Activated CD4-positive, alpha-beta memory T cell treated with anti-CD3 and anti-CD28 coated beads for 36 hours (primary cell): ENCODE measurements at places on chromosomes 3 and 15. TPM values are rescaled to one million over a fixed set of nuclear protein-coding genes. Genes with fewer than 3 reads are reported as not detected.
A peak's percentile ranks its signal among the peaks of the same experiment; 100 is the strongest.

GRCh38 chr3:106302451-106303221 lies 433.8 kb upstream of the CBLB start:
- H3K36me3 ChIP-seq = no peaks in the 10 kb centered on the region
- H3K4me1 ChIP-seq = peaks cover 46% of the 10 kb centered on the region
- H3K4me3 ChIP-seq = no peak overlapping the region
- peak overlapping the region; percentile 35 for H3K27ac ChIP-seq
- peak; percentile 37 for DNase-seq

SLC35G2 gene
- 2.1 TPM for total RNA-seq

FBN1 gene
- 0.52 TPM for total RNA-seq

GRCh38 chr3:40516201-40516600 lies 8.6 kb upstream of the ZNF621 start:
- DNase-seq = no peak
- no peak overlapping the region for H3K4me3 ChIP-seq
- H3K36me3 ChIP-seq = peaks cover 26% of the 10 kb centered on the region
- no peaks in the 10 kb centered on the region for H3K27me3 ChIP-seq
- H3K4me1 ChIP-seq = no peaks in the 10 kb centered on the region

CCDC9B gene
- total RNA-seq = 0.53 TPM

- no peaks in the 10 kb centered on the region for H3K27me3 ChIP-seq
- H3K36me3 ChIP-seq = no peaks in the 10 kb centered on the region
- H3K4me3 ChIP-seq = no peak overlapping the region
These were observed 32.9 kb downstream of the VGLL4 start for GRCh38 chr3:11610700-11611275.

GRCh38 chr15:81239190-81239589 lies 42.5 kb downstream of the IL16 start:
- no peak overlapping the region for H3K4me3 ChIP-seq
- H3K27me3 ChIP-seq = no peaks in the 10 kb centered on the region
- H3K36me3 ChIP-seq = peaks cover 3% of the 10 kb centered on the region

ERC2 gene
- not detected for total RNA-seq

DNA sequence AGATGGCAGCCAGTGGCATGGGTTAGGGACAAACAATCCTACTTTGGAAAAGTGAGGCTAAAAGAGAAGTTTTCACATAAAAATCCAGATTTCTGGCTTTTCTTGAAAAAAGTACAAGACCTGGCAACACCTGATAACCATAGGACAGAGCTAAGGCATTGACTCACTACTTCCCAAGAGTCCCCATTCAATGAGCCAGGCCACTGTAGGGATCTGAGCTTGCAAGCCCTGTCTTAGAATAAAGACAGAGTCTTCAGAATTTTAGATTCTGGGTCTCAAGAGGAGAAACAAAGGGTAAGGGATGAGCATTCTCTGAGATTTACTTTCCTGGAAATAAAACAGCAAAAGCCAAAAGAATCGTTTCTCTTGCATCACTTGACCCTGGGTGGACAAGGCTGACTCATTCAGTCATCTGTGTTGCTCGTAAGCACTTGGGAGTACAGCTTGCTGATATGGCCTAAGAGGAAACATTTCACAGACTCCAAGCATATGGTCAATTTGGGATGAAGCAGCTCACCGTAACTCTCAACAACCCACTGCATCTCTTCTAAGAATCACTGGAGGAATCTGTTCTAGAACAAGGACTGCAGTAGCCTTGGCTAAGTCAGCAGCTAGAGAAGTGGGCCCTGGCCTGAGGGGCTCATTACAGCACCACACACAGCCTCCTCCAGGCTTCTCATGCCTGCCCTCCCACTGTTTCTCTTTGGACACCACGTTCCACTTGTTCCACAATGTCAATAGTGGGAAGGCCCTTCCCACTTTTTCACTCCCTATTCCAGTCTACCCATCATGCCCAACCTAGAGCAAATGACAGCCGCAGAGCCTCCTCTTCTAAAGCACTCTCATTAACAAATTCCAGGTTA lies 86.2 kb downstream of the RFTN1 start:
- H3K4me1 ChIP-seq = peaks cover 6% of the 10 kb centered on the region
- no peak overlapping the region for H3K27ac ChIP-seq
- no peak for DNase-seq
- peaks cover 48% of the 10 kb centered on the region for H3K36me3 ChIP-seq
- H3K4me3 ChIP-seq = no peak overlapping the region

DNA sequence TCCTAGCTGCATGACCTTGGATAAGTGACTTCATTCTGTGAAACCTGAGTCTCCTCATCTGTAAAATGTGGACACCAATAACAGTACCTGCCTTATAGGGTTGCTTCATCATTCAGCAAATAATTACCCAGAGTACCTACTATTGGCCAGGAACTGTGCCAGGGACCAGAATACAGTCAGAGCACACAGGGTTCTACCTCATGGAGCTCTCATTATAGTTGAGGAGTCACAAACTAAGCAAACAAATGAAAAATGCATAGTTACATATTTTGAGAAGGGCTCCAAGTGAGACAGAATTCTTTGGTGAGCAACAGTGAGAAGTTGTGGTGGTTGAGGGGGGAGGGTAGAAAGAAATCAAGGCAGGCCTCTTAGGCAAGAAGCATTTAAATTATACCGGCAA lies 308.6 kb upstream of the WNT5A start:
- no peaks in the 10 kb centered on the region for H3K4me1 ChIP-seq
- H3K4me3 ChIP-seq = no peak overlapping the region
- H3K27ac ChIP-seq = no peak overlapping the region
- H3K27me3 ChIP-seq = no peaks in the 10 kb centered on the region

DNA sequence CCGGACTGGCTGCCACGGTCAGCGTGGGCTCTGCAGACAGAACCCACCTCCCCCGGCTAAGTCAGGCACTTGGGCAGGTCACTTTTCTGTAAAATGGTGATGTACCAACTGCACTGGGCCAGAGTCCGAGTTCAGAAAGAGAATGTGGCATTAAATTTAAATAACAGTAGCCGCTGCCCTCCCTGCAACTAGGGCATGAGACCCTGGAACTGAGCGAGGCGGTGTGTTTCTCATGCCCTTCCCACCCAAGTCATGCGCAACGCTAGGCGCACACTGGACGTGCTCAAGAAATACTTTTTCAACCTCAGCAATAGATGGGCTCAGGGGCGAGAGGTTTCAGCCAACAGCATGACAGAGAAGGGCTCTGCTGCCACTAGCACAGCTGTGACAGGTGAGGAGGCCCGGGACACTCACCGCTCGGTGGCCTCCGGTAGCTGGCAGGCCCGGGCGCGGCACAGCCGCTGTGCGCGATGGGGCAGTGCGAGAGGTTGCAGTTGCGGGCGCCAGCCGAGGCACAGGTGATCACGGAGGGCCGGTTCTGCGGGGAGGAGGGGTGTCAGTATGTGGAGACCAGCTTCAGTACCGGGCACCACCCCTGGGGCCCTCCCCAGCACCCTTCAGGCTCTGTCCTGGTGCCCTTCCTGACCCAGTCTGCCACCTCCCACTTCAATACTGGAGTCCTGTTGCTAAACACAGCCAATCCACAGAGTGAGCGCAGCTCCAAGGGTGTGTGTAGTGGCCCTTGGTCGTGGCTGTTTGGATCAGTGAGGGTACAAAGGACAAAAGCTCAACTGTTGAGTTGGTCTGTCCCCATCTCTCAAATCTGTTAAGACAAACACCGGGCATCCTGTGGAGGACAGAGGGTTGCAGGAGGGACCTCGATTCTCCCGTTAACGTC lies 84.5 kb downstream of the VGLL4 start:
- H3K4me1 ChIP-seq = peaks cover 6% of the 10 kb centered on the region
- H3K27ac ChIP-seq = no peak overlapping the region
- DNase-seq = no peak
- H3K36me3 ChIP-seq = peaks cover 10% of the 10 kb centered on the region

DNA sequence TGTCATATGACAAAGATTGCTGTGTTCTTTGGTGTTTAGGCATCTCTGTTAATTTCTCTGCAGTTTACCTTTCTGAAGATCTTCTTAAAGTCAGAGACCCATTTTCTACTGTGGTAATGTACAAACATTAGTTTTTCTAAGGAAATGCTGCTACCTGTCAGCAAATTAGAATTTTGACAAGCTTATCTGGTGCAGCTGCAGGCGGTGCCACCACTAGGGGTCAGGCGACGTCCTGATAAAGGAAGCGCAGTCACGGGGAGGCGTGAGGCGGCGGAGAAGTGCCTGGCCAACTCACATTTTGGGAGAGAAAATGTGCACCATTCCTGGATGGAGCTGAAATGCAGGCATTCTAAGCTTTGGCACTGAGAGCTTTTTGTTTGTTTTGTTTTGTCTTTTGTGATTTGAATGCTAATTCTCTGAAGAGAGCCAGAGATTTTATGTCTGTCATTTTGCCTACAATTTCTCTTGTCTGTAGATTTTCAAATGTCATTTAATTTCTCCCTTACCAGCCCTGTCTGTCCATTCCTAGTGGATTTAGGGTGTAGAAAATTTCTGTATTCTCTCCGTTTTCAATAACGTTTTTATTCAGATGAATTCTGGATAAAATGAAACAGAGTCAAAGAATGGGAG lies 24.9 kb upstream of the SIAH2 start:
- no peak overlapping the region for H3K4me3 ChIP-seq
- peak; percentile 90 for DNase-seq
- peaks cover 46% of the 10 kb centered on the region for H3K4me1 ChIP-seq
- H3K27me3 ChIP-seq = peaks cover 2% of the 10 kb centered on the region
- H3K27ac ChIP-seq = peak overlapping the region; percentile 10

DNA sequence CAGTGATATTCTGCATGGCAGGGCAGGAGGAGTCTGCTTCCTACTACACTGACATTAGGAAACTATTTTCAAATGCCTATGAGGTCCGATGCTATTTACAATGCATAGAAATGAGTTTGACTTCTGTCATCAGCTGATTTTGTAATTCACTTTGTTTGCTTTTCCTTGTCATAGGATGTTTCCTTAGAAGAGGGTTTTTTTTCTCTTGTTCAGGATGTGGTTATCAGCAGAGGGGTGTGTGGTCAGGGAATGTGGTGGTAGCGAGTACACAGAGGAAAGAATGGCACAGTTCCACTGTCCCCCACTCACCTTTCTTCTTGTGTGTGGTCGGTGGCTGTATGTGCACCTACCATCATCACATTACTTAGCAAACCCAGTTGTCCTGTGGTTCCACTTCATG lies 231.5 kb downstream of the LRTM1 start:
- H3K4me3 ChIP-seq = no peak overlapping the region
- H3K27me3 ChIP-seq = peaks cover 1% of the 10 kb centered on the region
- no peak for DNase-seq
- no peaks in the 10 kb centered on the region for H3K4me1 ChIP-seq
- H3K36me3 ChIP-seq = no peaks in the 10 kb centered on the region

GPR149 gene
- total RNA-seq = not detected

DNA sequence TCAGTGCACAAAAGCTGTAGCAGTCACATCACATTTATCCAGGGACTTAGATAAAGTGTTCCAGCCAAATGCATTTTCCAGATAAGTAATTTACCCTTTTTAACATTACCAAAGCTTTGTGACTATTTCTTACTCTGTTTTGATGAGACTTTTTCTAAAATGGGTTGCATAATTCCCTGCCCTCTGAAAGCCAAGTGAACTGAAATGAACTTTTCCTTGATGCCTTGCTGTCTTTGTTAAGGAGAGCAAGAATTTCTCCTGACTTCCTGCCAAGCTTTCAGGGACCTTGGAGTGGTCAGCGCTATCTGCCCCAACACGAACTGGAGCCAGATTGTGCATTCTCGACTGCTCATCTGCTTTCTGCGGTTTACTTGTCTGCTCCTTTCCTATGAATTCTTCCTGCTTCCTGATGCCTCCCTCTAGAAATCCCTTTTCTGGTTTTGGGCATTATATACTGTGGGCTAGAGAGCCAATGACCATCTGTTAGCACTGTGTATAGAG lies 34.8 kb downstream of the EIF4E3 start:
- H3K36me3 ChIP-seq = peaks cover 26% of the 10 kb centered on the region
- peaks cover 15% of the 10 kb centered on the region for H3K4me1 ChIP-seq
- no peak overlapping the region for H3K4me3 ChIP-seq

FBXW12 gene
- total RNA-seq = not detected

- H3K27me3 ChIP-seq = no peaks in the 10 kb centered on the region
- no peak overlapping the region for H3K27ac ChIP-seq
- H3K4me3 ChIP-seq = no peak overlapping the region
- peaks cover 21% of the 10 kb centered on the region for H3K4me1 ChIP-seq
These were observed 331.5 kb downstream of the UACA start for GRCh38 chr15:70431854-70432253.

GRCh38 chr3:69406163-69406562 lies 20.3 kb upstream of the FRMD4B start:
- H3K27ac ChIP-seq = no peak overlapping the region
- peaks cover 1% of the 10 kb centered on the region for H3K36me3 ChIP-seq
- no peak for DNase-seq
- peaks cover 3% of the 10 kb centered on the region for H3K27me3 ChIP-seq

DNA sequence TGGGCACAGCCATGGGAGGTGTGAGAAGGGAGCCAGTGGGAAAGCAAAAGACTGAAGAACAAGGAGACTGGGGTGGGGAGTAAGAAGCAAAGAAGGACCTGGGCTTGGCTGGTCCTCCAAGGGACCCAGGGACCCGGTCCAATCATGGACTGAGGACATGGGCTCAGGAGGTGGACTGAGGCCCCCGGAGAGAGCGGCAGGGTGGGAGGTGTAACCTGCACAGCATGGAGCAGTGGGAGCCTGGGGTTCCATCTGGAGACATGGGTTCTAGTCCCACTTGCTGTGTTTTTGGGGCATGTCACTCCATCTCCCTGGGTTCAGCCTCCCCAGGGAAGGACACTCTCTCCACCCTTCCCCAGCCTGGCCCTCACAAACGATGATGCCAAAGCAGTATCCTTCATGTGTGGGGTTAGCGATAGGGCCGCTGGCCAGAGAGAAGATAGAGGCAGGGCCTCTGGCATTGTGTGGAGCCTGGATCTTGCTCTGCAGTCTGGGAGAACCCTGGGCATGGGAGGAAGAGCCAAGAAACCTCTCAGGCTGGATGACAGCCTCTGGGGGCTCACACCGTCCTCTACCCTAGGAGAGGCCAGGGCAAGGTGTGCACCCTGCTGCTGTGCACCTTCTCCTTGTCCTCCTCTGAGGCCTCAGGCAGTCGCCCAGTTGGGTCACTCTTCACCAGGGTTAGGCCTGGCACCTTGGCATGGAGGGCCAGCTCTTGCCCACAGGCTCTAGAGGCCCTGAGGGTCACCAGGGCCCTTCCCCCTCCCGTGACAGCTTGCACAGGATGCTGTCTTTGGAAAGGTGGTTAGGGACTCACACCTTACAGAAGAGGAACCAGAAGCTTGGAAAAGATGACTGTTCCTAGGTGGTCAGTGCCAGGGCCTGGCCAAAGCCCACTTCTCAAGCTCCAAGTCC lies 26.0 kb downstream of the FBXW12 start:
- no peak for DNase-seq
- no peaks in the 10 kb centered on the region for H3K36me3 ChIP-seq
- no peaks in the 10 kb centered on the region for H3K4me1 ChIP-seq
- no peak overlapping the region for H3K4me3 ChIP-seq

DNA sequence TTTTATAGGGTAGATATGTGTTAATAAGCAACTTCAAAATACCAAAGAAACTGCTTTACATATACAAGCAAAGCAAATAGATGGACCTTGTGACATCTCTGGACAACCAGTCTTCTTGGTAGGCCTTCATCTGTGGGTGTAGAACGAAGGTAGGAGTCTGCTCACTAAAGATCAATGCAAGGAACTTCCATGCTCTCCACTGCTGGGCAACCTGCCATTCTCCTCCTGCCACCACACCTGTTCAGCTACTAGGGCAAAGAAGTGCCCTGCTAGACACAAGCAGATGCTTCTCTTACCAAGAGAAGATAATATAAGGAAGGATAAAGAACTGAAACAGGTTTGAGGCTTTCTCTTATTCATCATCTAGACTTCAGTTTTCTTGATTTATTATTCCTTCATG lies 12.6 kb downstream of the PPARG start:
- no peak overlapping the region for H3K4me3 ChIP-seq
- H3K4me1 ChIP-seq = no peaks in the 10 kb centered on the region
- H3K27me3 ChIP-seq = peaks cover 4% of the 10 kb centered on the region
- no peak overlapping the region for H3K27ac ChIP-seq
- H3K36me3 ChIP-seq = no peaks in the 10 kb centered on the region

GRCh38 chr3:58800940-58801339 lies 134.4 kb upstream of the FAM3D start:
- no peak overlapping the region for H3K4me3 ChIP-seq
- H3K36me3 ChIP-seq = no peaks in the 10 kb centered on the region
- H3K4me1 ChIP-seq = no peaks in the 10 kb centered on the region
- no peak overlapping the region for H3K27ac ChIP-seq

LIPC gene
- total RNA-seq = not detected
